ENCODE measurements at places on chromosomes 5 and 9.

- no peak for DNase-seq
Measured at GRCh38 chr9:74576176-74576575, 79.0 kb downstream of the RORB start.

- DNase-seq = no peak
Measured at GRCh38 chr5:132493241-132493640, 2.7 kb upstream of the IRF1 start.

- no peak for DNase-seq
Measured at GRCh38 chr9:92564504-92564903, 28.7 kb upstream of the ECM2 start.

GRCh38 chr9:6969805-6970204, 212.0 kb downstream of the KDM4C start:
- no peak for DNase-seq

DNA sequence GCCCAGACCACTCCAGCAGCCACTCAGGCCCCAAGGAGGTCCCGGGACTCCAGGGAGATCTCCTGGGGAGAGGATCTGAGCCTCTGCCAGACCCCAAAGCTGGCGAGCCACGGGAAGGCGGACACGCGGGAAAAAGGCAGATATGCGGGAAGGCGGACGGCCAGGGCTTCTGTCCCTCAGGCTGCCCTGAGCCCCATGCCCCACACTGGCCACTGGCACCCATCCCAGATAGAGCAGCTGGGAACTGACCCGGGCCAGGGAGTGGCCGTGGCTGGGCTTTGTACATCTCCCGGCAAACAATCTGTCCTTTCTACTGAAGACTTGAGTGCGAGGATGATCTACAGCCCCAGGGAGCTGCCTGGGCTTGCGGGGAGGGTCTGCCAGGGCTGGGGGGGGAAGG, 21.1 kb upstream of the NOTCH1 start:
- no peak for DNase-seq

- no peak for DNase-seq
Measured at GRCh38 chr5:29051509-29051908, 2013.1 kb upstream of the CDH9 start.

DNA sequence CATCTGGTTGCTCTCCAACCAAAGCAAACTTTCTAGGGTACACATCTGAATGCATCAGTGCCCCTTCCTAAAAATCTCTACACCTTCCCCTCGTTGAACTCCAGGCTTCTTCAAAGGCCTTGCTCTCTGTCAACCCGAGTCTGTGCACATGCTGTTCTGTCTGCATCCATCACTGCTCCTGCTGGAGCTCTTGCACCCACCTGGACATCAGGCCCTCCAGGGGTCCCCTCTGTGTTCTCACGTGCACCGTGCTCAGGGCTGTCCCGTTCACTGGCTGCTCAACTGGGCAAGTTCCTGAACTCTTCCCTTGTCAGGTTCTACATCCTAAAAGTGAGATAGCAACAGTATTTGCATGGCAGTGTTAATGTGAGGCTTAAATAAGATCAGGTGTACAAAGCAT, 62.7 kb upstream of the ANGPTL2 start:
- DNase-seq = no peak

- DNase-seq = no peak
Measured at GRCh38 chr9:99855467-99856176, 33.9 kb downstream of the NR4A3 start.

DNA sequence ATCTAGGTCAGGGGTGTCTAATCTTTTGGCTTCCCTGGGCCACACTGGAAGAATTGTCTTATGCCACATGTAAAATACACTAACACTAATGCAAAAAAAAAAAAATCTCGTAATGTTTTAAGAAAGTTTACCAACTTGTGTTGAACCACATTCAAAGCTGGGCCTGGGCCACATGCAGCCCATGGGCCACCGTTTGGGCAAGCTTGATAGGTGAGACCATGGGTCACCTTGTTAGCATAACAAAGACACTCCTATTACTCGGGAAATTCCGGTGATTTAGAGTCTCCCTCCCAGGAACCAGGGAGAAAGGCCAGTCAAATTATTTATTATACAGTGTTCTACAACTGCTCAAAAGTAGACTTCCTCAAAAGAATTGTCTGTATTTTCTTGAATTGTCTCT, 12.7 kb downstream of the RECK start:
- no peak for DNase-seq

DNA sequence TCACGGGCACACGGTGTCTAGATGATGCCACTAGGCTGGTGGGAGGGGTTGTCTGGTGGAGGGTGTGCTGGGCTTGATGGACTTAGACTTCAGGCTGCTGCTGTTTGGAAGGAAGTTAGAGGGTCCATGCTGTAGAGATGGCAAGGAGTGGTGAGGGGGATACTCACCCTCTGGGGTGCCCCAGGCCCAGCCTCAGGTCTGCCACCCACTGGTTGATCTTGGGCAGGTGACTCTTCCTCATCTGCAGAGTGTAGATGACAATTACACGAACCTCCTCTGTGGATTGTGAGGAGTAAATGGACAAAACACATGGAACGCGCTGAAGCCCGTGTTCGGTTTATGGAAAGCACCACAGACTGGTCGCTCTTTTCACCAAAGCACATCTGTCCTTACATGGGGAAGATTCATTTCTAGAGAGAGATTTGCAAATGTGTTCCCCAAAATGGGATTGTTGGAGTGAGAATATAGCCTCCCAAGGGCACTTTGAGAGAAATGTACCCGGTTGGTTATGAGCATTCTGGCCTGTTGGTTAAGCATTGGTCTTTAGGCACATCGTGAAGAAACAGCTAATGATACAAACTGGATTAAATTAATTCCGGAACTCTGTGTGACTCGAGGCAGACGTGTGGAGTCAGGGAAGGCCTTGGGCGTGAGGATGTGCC, 58.2 kb downstream of the ZNF618 start:
- DNase-seq = no peak

GRCh38 chr5:109876030-109876725, 186.5 kb downstream of the MAN2A1 start:
- DNase-seq = no peak

DNA sequence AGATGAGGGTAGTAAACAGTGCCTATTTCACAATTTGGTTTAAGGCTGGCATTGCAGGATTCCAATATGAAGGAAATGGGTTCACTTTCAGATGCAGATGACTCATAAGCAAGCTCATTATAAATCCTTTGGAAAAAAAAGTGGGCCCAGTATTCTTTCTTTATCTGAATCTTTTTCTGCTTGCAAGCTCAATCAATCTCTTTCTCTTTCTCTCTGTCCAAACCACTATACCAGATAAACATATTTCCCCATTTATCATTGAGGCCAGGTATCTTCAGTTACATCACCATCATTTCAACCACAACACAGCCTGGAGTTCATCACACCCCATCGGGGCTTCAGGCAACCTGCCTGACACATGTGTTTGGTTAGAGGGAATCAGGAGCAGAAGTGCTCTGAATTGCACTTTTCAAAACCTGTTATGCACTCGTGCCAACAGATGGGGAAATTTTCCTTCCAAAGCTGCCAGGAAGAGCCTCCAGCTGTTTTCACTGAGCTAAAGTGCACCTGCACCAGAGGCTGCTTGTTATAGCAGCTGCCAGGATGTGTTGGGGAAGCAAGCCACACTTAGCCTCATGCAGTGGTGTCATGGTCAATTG, 30.0 kb upstream of the MAMDC2 start:
- DNase-seq = no peak

DNA sequence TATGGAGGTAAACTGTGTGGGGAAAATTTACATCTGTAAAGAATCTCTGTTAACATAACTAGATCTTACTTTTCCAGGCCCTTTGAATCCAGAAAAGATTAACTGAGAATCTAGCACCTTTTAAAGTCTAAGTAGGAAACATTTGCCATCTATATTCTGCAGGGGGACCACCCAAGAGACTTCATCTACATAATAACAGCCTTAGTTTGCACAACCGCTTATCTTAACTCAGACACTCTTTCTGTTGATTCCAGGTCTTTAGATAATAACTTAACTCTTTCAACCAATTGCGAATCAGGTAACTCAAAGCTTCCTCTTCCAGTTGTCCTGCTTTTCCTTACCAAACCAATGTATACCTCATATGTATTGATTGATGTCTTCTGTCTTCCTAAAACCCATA, 53.4 kb downstream of the GDNF start:
- no peak for DNase-seq

DNA sequence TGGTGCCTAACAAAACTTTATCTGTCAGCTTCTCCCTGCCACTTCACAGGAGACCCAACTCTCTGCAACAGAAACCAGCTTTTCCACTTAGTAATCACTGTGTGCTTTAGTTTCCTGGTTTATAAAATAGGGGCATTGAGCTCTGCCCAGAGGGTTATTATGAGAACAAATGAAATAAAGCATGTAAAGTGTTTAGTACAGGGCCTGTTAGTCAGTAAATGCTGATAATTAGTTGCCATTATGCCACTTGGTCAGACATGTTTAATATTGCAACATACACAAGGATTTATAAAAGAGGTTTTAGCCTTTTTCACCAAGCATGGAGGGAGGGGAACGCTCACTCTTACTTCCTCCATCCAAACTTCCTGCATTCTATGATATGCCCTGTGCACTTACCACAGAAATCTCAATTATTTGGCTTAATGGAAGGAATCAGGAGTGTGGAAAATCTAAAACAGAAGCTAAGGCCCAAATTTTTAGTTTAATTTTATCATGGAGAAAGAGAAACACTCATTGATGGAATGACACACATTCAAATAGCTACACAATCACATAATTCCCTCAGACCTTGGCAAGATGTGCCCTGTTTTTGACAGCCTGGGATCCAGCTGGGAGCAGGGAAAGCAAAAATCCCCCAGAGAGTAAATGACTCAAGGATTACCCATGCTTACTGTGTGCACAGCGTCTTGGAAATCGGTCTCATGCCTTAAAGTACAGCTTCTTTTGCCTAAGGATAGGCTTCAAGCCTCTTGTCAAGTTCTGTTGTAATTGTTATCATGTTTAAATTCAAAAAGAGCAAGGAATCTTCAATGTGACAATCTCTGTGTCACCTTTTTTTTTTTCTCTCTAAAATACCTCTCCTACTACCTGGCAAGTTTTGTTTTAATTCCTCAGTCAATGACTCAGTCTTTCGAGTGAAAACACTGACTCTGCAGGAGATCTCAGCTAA, 34.0 kb downstream of the ZNF474 start:
- no peak for DNase-seq

- DNase-seq = no peak
Measured at GRCh38 chr5:10685115-10685521, 75.9 kb downstream of the DAP start.

- no peak for DNase-seq
Measured at GRCh38 chr5:106822851-106823250, 847.9 kb downstream of the EFNA5 start.

DNA sequence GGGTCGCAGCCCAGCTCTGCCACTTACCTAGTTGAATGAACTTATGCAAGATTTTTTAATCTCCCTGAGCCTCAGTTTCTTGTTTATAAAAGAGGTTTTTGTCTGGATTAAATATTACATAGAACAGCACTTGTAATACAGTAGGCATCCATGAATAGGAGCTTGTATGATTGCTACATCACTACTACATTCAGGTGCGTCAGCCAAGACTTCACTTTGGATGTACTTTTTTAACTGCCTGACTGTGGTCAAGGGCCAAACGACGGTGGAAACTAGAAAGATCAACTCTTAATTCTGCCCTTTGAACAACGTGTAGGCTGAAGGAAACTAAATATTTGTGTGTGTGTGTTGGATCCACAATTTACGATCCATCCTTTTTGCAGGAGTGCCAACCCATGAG, 172.8 kb downstream of the RFK start:
- DNase-seq = no peak

DNA sequence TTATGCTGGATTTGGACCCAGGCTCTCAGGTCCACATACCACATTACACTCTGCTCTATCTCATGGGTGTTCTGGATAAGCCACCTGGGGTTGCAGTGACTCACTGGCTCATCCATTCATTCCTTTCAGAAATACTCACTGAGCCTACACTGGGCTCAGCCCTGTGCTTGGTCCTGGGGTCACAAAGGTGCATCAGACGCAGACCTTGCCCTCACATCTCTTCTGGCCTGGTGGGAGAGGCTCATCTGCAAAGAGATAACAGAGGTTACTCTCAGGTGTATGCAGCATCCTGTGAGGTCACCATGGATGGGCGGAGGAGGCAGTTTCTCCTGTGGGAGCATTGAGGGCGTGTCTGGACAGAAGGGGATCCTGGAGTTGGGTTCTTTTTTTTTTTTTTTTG, 12.1 kb downstream of the CDHR2 start:
- DNase-seq = no peak

DNA sequence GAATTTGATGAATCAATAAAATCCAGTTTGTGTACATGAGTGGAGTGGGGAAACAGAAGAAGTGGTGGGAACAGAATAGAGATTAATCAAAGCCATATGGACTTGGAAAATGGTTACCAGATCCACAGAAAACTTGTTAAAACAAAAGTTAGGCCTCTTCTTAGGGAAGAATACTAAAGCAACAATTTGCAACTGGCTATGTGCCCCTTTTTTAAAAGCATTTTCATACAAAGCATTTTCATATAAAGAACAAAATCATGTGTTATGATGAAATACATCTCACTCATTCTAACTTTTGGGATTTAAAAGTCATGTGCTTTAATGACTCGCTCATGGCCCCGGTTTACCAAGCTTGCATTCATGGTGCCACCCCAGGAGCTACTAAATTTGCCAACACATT, 276.9 kb downstream of the EFNA5 start:
- no peak for DNase-seq

GRCh38 chr9:14341437-14342122, 27.6 kb upstream of the NFIB start:
- DNase-seq = no peak

- DNase-seq = no peak
Measured at GRCh38 chr5:109373932-109374331, 35.8 kb downstream of the PJA2 start.

DNA sequence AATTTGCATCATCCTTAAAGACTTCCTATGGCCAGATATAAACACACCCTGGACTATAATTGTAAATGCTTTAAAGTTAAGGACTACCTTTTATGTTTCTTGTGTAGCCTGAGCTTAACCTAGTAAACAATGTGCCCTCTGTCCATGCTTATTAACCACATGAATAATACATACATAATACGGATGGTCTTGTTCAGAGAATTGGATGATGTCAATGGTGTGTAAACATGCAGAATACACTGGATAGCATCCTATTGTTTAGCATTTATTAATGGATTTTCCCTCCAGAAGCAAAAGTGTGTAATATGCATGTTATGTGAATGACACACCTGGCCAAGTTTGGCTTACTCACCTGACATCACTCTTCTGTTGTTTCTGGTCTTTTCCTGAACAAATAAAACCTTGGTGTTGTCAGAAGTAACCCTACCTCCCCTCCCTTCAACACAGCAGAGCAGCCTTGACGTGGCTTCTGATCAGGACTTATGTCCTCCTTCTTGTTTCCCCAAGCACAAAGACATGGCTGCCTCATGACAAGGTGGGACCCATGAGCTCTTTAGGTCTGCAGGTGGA, 517.9 kb downstream of the MTRR start:
- no peak for DNase-seq

DNA sequence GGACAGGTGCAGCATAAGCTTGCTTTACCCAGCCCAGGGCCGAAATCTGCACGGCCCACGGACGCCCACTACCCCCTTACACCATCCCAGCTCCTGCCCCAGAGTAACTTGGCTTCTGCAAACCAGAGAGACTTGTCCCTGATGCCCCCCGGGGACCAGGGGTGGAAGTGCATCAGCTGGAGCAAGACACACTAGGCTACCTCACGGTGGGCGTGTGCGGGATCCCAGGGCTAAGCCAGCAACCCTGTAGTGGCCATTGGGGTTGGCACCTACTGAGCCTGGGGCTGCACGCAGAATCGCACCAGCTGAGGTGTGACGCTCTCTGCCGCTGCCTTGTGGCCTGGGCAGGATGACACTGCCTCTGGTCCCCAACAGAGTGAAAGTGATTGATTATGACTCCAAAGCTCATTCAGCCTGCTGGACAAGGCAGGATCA, 6.1 kb upstream of the ZNF79 start:
- DNase-seq = no peak
